ENCODE measurements at places on chromosomes 4 and X.
A peak's percentile ranks its signal among the peaks of the same experiment; 100 is the strongest.

- no peak for DNase-seq
Measured at GRCh38 chrX:113793563-113793962, 790.3 kb upstream of the HTR2C start.

DNA sequence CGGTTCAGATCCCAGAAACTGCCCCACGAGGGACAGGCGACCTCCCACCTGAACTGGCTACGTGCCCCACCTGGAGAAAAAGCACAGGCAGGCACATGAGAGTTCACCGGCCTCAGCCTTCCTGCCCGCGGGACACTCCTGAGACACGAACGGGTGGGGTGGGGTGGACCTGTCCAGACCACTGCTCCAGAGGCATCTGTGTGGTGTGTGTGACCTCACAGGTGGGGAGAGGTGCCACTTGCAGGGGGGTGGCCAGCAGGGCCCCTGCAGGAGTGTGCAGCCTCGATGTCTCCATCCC, 18.5 kb downstream of the NELFA start:
- no peak for DNase-seq

DNA sequence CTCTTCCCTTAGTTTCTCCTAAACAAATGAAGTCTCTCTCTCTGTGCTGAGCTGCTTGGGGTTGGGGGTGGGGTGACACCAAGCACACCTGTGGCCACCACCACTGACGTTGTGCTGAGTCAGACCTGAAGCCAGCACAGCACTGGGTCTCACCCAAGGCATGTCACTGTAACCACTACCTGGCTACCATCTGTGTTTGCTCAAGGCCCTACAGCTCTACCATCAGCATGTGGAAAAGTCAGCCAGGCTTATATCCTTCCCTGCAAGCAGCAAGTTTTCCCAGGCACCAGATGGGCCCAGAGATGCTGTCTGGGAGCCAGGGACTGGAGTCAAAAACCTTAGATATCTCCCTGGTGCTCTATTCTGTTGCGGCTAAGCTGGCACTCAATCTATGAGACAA, 6.9 kb downstream of the CXCL10 start:
- no peak for DNase-seq

- DNase-seq, result no peak
Measured at GRCh38 chrX:48945517-48946348, 11.7 kb downstream of the OTUD5 start.

GRCh38 chrX:112120721-112121120, 38.1 kb upstream of the TRPC5 start:
- DNase-seq, result no peak

DNA sequence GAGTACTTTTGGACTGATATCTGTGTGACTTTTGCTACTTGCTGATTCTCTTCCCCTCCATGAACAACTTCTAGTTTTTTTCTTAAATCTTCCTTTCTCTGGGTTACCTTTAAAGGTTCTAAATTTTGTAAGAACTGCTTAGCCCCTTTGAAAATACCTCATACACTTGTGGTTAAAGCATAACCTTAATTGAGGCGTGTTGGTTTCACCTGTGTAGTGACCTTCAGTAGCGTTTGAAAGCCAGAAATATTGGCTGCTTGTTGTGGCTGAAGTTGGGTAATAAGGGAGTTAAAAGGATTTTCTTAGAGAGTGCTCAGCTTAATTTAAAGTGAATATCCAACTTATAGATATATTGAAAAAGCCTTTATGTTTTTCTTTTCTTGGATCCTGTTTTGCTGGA, 32.0 kb downstream of the MAGEC1 start:
- DNase-seq, result no peak

- DNase-seq, result no peak
Measured at GRCh38 chr4:128516301-128516969, 228.8 kb upstream of the PGRMC2 start.

DNA sequence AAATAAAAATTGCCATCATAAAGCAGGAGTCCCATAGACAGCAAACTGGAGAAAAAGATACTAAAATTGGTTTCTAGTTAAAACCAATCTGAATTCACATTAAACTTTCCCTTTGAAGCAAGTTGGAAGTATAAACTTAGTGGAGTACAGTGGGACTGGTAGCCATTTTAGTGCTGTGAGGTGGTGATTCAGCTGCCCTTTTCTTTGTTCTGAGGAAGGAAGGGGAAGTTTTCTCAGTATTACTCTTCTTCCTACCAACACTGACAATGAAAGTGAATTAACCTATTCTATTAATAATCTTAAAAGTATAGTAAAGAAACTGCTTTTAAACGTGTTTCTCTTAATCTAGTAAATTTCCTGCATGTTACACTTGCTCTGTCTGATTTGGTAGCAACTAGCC, 36.7 kb downstream of the SLC9A6 start:
- DNase-seq, result no peak

DNA sequence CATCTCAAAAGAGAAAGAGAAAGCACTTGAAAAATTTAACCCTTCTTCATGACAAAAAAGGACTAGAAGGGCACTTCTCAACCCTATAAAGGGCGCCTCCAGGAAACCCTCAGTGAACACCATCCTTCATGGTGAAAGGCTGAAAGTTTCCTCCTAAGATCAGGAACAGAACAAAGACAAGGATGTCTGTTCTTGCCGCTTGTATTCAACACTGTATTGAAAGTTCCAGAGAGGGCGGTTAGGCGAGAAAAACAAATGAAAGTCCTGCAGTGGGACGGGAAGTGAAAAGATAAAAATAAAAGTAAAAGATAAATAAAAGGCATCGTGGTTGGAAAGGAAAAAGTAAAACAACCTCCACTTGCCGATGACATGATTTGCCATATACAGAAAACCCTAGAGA, 50.9 kb downstream of the RNF212 start:
- no peak for DNase-seq

- DNase-seq, result peak; percentile 30
Measured at GRCh38 chrX:155216940-155217440, 730 bp downstream of the VBP1 start.

GRCh38 chr4:155371432-155372043, 5.2 kb downstream of the MAP9 start:
- no peak for DNase-seq

GRCh38 chr4:112153211-112153791, 8.0 kb downstream of the FAM241A start:
- DNase-seq, result no peak

DNA sequence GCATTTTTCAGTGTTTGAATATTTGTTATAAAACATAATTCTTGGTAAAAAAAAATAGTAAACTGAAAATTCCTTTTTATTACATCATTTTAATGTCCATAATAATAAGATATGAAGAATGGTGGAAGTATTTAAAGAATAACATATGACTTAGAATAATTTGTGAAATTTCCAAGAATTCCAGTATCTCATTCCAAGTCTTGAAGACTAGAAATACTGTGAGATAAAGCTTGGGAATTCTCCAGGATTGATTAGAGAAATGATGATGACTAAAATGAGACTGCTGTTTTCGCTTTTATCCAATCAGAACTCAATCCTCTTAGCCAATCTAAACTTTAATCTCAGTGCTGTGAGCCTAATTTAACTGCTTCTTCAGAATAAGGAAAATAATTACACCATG, 184.2 kb upstream of the HCCS start:
- DNase-seq, result no peak

- DNase-seq, result peak; percentile 36
Measured at GRCh38 chr4:179595671-179596410, 2153.6 kb upstream of the AGA start.

GRCh38 chr4:1356181-1356998, 9.4 kb downstream of the UVSSA start:
- no peak for DNase-seq

DNA sequence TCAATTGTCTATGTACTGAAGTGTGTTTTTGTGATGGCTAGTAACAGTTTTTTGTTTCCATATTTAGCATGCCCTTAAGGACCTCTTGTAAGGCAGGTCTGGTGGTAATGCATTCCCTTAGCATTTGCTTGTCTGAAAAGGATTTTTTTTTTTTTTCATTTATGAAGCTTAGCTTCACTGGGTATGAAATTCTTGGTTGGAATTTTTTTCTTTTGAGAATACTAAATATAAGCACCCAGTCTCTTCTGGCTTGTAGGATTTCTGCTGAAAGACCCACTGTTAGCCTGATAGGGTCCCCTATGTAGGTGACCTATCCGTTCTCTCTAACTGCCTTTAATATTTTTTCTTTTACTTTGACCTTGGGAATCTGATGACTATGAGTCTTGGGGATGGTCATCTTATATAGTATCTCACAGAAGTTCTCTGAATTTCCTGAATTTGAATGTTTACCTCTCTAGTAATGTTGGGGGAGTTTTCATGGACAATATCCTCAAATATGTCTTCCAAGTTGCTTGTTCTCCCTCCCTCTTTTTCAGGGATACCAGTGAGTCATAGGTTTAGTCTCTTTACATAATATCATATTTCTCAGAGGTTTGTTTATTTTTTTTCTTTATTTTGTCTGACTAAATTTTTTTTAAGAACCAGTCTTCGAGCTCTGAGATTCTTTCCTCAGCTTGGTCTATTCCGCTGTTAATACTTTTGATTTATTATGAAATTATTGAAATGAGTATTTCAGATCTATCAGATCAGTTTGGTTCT, 157.1 kb upstream of the PGRMC2 start:
- no peak for DNase-seq

- no peak for DNase-seq
Measured at GRCh38 chr4:122005064-122005755, 53.4 kb upstream of the TRPC3 start.

GRCh38 chr4:70504733-70505132, 13.6 kb upstream of the AMTN start:
- no peak for DNase-seq

DNA sequence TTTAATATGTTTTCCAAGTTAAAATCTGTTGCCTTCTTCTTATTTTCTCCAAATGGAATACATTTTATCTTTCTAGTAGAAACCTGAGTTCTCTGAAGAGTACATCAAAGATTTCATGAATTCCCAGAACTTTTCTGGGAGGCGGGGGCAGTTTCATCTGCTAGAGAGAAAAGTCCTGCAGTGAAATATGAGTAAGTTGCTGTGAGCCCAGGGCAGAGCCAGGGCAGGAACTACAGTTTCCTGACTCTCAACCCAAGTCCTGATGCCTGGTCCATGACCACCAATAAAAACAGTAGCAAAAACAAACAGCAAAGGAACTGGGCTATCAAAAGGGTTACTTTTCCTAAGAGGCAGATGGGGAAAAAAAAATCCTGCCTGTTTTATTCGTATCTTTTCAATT, 239.4 kb upstream of the CTSO start:
- no peak for DNase-seq

DNA sequence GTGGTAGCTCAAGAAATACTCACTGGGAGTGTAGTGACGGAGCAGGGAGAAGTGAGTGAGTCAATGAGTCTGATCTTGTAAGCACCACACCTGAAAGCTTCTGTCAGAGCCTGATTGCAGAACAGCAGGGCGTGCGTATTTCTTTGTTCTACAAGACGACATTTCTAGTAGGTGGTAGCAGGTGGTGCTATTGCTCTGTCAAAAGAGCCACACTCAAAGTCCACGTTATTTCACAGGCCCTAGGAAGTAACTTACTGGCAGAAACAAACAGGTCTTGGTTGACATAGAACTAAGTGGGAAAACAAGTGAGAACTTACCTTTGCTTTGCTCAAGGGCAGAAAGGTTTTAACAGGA, 46.4 kb upstream of the SPRY1 start:
- DNase-seq, result no peak

DNA sequence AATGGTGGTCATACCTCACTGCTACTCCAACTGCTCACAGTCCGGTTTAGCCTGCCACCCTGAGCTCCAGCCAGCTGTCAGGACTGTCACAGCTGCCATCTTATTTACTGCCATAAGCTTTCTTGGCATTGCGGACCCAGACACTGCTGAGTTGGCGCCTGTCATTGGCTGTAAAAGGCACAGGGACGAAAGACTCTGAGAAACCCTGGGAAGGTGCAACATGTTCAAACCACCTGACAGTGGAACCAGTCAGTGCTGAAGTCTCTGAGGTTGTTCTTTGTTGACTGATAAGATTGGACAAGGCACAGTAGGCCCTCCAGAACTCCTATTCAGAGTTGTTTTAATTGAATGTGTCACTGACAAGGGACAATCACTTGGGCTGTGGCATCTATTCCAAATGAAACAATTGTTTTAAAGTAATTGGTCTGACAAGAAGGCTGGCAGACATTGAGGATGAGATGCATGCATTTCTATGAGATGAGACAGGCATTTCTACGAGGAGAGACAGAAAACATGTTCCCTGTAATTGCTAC, 927.8 kb downstream of the STPG2 start:
- no peak for DNase-seq

GRCh38 chr4:107279733-107280132, 243.6 kb upstream of the DKK2 start:
- DNase-seq, result peak; percentile 78

- DNase-seq, result no peak
Measured at GRCh38 chr4:82784681-82785610, 13.7 kb downstream of the SCD5 start.

- no peak for DNase-seq
Measured at GRCh38 chrX:107465932-107466620, 16.6 kb downstream of the FRMPD3 start.

- DNase-seq, result no peak
Measured at GRCh38 chr4:120078216-120078615, 11.6 kb upstream of the MAD2L1 start.

- DNase-seq, result no peak
Measured at GRCh38 chrX:1686642-1687041, 71.8 kb downstream of the ASMT start.

GRCh38 chr4:65391814-65392213, 278.5 kb downstream of the EPHA5 start:
- no peak for DNase-seq

DNA sequence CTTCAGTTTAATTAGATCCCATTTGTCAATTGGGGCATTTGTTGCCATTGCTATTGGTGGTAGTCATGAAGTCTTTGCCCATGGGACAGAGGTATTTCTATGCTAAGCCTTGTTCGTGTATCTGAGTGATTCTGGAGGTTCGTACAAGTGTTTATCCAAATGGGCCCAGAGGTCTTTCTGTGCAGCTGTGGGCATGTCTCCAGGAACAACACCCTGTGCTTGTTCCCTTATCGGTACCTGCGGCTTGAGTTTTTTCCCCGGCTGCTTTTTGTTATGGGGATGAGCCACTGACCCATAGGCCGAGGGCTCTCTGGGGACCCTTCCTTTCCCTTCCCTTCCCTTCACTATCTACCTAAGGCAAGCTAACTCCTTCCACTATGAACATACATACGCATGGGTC, 81.4 kb upstream of the WDR1 start:
- no peak for DNase-seq

DNA sequence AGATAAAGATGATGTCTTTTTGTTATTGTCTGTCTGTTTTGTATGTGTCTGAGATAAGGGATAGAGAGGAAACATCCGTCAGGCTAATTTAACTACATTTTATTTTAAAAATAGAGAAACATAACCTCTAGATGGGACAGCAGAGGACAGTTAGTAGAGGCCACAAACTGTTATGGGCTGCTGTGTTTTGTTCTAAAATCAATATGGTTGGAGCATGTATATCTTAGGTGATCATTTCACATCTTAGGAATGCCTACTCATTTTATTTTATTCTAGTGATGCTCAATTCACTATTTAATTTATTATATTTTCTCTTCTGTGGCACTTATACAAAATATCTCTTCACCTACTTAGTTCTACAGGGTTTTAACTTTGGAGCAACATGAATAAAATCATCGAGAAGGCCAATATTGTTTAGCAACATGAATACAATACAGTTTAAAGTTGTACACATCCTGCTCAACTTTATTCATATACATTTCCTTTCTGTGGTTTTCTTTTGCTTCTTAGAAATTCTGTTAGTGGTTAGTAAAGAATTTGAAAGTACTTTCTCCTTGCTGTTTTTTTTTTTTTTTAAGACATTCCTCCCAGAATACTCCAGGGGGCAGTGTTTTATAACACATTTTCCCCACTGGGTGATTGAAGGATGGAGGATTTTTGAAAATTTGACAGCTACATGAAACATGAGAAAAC, 392.9 kb downstream of the UNC5C start:
- DNase-seq, result no peak
